NCI-H1930 (cell line): ENCODE measurements at places on chromosomes 3 and 15.

DNA sequence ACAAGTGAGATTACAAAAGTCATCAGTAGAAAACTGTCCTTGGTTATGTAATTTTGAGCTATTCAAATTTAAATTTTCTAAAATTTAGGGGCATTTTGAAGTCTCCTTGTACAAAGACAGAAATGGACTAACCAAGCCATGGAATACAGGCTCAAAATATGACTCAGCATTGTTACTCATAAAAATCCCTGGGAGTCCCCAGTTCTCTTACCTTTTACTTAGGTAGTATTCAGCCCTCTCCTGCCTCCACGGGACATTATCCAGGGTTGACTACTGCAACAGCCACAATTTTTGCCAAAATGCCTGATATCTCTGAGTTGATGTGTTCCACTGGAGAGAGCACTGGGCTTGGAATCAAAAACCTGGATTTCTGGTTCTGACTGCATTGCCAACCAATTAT, 25.0 kb downstream of the CLDN18 start:
- DNase-seq: no peak

DNA sequence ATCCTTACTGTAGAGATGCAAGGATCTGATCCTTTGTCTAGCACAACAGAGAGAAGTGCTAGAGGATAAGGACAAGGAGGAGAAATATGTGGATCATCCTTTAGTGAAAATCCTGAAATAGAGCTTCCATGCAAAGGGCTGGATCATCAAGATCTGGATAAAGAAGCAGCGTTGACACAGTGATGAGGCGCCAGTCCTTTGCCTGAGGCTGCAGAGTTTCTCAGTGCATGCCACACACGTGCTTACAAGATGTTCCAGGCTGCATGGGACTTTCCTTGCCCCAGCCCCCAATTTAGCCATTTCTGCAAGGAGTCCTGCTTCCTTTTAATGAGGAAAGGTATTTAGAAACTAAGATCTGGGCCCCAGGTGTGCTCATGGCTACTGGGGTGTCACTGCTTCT, 7.2 kb upstream of the ABTB1 start:
- no peak for DNase-seq

DNA sequence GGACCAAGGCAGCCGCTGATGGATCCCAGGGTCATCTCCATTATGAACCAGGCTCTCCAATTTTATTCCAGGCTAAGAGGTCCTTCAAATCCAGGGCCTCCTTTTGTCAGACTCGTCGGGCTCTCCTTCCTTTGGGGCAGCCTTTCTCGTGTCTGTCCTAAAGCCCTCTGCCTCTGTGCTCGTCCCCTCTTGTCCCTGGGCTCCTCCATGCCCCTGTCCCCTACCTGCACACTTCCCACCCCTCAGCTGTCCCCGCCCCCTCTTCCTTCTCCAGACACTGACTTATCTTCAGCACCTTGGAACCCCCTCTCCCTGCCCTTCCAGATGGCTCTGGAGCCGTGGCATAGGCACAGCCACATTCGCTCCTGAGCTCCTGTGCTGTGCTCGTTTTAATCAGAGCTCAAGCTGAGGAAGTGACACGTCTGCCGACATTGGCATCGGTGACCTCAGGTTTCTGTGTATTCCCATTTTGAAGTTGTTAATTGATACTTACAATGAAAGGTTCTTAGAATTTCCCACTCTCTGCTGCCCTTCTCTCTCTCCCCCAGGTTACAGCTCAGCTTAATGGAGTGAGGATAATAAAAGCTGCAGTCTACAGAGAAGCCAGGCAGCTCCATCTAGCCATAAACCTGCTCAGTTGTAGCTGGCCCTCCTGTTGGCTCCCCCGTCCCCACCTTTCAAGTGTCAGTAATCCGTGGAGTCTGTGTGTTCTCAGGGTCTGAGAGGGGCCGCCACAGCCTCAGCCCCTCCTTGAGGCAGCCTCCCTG, 51.1 kb upstream of the SEC22A start:
- no peak for DNase-seq

GRCh38 chr15:57308170-57308545, 68.1 kb upstream of the CGNL1 start:
- no peak for DNase-seq

DNA sequence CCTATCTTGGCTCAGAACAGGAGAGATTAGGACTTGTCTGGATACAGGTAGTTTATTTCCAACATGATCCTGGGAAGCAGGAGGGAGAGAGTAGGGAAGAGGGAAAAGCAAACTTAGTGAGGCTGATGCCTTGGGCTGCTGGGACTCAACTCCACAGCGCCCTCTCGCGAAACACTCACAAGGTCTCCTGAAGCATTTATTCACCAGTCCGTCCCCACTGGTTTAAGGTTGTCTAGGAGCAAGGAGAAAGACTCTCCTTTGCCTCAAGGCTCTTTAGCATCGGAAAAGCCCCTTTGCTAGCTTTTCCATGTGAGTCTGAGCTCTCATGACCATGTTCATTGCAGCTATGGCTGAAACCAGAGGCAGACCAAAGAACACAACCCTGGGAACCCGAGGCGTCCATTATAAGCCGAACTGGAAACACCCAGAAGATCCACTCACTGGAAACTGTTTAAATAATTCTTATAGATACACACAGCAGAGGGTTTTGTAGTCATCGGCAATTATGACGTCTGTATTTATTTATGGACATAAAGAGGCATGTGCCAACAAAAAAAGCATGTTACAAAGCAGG, 244.5 kb downstream of the CD47 start:
- DNase-seq: no peak

DNA sequence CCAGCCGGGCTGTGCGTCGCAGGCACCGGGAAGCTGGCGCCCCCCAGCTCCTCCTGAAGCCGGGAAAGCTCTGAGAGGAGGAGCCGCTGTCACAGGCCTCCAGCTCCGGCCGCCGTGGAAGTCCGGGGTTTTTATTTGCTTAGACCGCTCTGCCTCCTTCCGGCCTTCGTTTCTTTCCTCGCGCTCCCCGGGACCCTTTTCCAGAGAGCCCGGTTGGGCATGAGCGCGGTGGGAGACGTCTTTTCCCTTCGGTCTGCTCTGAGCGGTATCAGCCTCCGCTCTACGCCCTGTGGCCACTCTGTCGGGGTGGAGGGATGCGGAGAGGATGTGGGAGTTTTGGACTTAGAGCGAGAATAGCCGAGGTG, 559 bp downstream of the SENP5 start:
- no peak for DNase-seq

GRCh38 chr15:87874896-87875711, 381.4 kb downstream of the NTRK3 start:
- DNase-seq: no peak

DNA sequence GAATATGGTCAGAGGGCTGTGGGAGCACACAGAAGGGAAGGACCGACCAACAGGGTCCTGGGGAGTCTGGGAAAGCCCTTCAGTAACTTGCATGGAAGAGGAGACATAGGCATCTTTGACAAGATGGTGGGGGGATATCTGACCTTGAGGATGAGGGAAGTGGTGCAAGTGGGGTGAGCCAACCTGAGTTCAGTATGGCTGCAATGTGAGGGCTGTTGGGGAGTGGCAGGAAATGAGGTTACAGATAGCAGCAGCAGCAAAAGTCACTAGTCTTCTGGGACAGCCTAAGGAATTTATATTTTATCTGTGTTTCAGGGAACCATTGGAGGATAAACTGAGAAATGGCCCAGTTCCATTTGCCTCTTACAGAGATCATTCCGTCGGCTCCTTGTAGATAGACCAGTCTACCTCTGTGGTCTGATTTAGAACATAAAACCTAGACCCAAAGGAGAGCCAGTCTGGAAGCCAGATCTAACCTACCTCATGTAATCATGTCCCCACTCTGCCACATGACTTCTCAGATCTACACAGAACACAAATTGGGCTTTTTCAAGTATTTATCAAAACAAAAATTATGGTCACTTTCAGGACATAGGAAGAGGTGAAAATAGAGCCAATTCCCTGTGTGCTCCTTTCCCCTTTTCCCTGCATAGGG, 75.6 kb downstream of the ST6GAL1 start:
- no peak for DNase-seq

- DNase-seq: peak; percentile 70
Observed at GRCh38 chr15:45378149-45378912, at the start of gene GATM. TSS of gene GATM (minus strand) at chr15:45378544. CDS start at chr15:45378453, 91 bp downstream.

DNA sequence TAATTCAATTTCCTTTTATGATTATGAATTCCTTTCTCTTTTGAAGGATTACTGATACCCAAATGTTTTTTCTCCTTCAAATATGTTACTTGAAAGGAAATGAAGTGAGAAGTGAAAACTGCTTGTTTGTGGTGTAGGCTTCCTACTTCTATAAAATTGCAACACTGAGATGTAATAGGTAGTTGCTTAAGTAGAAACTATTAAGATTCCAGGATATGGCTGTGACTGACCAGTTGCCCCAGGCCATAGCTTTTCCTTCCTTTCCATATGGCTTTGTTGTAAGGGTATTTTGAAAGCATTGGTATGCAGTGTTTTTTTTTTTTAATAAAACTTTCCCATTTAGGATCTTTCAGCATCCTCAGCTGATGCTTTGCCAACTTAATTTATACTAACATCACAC, 28.5 kb downstream of the DNAJC13 start:
- no peak for DNase-seq

DNA sequence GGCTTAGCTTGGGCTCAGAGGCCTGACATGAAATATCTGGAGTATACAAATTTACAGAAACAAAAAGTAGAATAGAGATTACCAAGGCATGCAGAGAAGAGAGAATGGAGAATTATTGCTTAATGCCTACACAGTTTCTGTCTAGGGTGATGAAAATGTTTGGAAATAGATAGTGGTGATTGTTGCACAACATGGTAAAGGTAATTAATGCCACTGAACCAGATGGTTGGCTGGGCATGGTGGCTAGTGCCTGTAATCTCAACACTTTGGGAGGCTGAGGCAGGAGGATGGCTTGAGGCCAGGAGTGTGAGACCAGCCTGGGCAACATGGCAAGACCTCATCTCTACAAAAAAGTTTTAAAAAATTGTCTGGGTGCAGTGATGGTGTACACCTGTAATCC, 46.6 kb upstream of the OSBPL11 start:
- DNase-seq: no peak

DNA sequence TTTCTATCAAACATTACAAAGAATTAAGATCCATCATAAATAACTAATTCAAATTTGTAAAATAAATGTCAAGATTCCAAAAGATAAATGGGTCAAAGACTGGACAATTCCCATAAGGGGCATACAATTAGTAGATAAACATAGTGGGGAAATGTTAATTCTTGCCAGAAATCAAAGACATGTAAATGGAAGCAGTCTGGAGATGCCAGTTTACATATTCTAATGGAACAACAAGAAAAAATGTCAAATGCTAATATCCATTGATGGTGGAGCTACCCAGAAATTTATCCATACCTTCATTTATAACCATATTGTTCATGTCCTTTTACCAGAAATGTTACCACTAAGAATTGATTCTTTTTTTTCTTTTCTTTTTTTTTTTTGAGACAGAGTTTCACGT, 13.7 kb upstream of the LIPC start:
- no peak for DNase-seq

GRCh38 chr3:122085673-122086072, 30.5 kb downstream of the CD86 start:
- no peak for DNase-seq
